Effector CD8-positive, alpha-beta T cell (primary cell): ENCODE measurements at places on chromosomes 2 and 18.

DNA sequence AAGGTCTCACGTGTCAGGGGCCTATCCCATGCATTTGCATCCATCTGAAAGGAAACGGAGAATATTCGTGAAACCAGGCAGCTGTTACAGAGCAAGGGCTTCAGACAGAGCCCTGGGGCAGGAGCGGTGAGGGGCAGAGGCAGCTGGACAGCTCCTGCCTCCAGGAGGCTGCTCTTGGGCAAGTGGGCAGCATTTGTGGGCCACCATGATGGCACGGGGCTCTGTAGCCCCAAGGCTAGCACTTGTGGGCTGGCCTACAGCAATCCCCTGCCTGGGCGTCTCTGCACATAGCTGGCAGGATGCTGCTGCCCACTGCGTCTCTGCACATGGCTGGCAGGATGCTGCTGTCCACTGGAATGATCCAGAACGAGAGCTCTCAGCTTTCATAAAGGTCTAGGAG is 52.8 kb upstream of the PTMA start:
- no peak for DNase-seq

DNA sequence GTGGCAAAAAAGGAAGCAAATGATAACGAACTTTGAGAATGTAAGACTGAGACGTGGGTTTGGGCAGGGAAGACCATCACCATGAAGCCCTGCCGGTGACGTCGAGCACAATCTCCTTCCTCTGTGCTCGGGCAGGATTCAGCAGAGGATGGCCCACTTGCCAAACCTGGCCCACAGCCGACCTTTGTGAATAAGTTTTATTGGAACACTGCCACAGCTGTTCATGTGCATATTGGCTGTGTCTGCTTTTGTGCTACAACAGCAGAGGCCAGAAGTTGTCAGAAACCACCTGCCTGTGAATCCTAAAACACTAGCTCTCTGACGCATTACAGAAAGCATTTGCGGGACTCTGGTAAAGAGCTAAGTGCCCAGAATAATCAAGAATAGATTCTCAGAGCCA is 223.9 kb downstream of the MYT1L start:
- no peak for DNase-seq

- no peak for DNase-seq
Observed at GRCh38 chr18:63774511-63774910, 707 bp upstream of the SERPINB7 start.

DNA sequence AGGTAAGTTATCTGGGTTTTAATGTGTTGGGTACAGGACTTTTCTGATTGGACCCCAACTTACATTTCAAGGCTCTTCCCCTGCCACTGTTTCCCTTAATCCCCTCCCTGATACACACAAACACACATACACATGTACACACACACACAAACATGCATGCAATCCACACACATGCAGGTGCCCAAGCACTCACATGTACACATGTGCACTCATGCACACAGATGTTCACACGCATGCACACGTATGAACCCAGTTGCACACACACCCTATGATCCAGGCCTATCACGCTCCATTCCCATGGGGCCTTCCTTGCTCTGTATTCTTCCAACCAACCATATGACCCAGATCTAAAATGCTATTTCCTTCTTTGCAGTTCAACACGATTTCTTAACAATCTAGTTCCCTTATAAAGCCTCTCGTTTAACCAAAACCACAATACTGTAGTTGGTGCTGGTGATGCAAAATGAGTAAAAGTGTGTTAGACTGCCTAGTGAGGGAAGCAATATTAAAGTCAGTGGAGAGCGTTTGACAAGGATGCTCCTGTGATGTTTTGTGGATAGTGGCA is 11.1 kb downstream of the SERPINB8 start:
- no peak for DNase-seq

DNA sequence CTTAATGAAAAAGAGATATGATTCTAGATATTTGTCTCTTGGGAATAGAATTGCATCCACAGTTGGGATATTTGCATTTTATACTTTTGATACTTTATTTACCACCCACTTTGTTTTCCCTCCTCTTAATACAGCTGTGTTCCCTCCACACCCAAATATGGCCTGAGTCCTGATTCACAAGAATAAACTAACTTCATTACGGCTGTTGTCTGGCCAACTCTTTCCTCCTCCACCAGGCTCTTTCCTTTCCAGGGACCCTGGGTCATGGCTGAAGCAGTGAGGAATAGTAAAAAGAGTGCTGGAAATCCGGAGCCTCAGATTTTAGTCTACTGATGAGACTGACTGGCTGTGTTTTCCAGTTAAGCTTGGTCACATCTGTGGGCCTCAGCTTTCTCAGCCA is 48.4 kb upstream of the STAM2 start:
- DNase-seq = no peak

GRCh38 chr2:186590350-186590758 is 498 bp downstream of the ITGAV start:
- DNase-seq = no peak

GRCh38 chr2:15471606-15472005 is 89.5 kb downstream of the NBAS start:
- no peak for DNase-seq

GRCh38 chr18:27688581-27688980 is 488.3 kb downstream of the CDH2 start:
- no peak for DNase-seq

DNA sequence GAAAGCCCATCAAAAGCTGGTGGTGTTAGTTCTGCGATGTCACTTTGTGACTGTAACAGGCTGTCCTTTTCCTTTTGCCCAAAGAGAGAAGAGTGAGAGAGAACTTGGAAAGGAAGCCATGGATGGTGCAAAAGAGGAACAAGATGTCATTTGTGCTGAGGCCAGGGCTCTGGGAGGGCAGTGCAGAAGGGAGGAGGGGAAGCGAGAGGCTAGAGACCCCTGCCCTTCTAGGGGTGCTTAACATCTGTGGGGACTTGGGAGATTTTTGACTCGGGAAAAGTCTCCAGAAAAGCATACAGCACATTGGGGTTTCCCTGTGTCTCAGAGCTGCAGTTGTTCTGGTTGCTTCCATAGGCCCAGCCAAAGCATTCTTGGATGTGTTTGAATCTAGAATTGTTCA is 49.6 kb downstream of the ZBTB7C start:
- DNase-seq = no peak

DNA sequence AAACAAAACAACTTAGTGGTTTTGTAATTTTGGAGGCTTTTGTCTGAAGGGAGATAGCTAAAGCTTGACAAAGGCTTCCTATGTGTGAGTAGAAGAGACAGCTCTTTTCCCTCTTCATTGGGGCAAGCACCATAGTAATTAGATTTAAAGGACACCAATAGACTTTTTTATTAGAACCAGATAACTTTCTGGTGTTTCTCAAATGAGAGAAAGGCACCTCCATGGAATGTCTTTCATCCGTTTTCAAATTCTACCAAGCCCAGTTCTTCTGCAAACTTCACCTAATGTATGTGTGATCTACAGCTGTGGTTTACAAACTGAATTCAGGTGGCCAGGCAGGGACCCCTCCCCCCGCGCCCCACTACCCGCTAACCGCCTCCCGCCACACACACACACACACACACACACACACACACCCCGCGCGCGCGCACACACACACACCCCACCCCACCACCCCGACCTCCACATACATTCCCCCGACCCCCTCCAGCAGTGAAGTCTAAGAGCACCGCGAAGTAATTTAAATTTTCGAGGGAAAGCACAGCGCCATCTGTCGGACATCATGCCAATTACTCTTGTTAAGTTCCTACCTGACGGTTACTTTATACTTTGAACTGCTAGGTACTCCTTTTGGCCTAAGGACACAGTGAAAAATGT is 31.6 kb upstream of the PPP1R1C start:
- DNase-seq = peak; percentile 35

DNA sequence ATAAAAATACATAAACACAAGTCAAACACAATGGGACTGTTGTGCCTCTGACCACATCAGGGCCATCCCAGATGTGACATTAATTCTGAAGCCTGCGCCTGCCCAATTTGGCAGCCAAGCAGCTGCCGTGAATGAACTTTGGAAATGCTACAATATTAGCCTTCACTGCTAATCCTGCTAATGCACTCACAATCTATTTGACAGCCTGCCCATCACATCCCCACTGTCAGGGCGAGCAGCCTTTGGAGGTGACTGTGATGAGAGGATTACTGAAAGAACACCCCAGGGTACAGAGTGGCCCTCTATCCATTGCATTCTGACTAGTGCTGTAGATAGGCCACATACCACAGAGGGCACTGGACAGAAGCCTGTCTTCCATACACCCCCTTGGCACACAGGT is 21.6 kb downstream of the OSR1 start:
- no peak for DNase-seq

DNA sequence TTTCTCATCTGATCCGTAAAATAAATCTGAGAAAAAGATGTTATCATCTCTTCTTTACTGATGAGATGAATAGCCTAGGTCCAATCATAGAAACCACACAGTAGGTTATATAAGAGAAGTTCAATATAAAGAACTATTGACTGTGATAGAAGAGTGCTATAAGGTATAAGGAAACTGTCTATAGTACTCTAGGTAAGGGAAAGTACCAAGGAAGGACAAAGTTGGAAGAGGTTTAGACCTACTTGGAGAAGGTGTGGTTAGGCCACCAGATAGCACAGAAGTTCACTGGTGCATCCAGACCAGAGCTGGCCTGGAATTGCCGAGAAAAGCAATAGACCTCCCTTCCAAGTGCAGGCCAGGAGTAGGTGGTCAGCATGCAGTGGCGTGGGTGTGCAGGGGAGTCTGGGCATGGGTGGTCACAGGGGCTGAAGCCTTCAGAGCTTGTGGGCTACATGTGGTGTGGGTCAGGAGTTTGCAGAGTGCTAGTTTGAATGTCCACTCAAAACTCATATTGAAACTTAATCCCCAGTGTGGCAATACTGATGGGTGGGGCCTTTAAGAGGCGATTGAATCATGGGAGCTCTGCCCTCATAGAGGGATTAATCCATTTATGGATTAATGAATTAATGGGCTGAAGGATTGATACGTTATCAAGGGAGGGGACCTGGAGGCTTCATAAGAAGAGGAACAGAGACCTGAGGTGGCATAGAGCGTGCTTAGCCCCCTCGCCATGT is 86.3 kb downstream of the ALPK2 start:
- no peak for DNase-seq
